ENCODE measurements at places on chromosomes 6 and 20. TPM values are rescaled to one million over a fixed set of nuclear protein-coding genes. Genes with fewer than 3 reads are reported as not detected.

DNA sequence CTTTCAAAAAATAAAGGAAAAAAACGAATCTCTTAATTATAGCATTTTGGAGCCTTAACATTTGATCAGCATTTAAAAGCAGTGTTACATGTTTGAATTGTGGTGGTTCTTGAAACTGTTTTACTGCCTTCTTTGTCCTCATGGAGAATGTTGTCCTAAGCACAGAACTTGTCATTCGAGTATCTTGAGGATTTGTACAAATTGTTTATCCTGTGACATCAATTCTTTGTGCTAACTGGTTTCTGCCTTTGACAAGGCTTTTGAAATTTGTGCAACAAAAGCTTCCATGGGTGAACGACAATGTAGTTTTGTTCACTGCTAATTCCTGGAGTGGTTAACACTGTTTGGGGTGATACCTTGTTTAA, 130.8 kb downstream of the SCAF8 start:
- no peak overlapping the region for H3K4me3 ChIP-seq
- no peaks in the 10 kb centered on the region for H3K27me3 ChIP-seq
- no peak overlapping the region for H3K27ac ChIP-seq
- no peaks in the 10 kb centered on the region for H3K4me1 ChIP-seq
- H3K36me3 ChIP-seq: no peaks in the 10 kb centered on the region

- H3K36me3 ChIP-seq: no peaks in the 10 kb centered on the region
- H3K4me3 ChIP-seq: no peak overlapping the region
- no peaks in the 10 kb centered on the region for H3K27me3 ChIP-seq
- peaks cover 2% of the 10 kb centered on the region for H3K4me1 ChIP-seq
Measured at GRCh38 chr6:121485359-121485811, 49.9 kb downstream of the GJA1 start.

DNA sequence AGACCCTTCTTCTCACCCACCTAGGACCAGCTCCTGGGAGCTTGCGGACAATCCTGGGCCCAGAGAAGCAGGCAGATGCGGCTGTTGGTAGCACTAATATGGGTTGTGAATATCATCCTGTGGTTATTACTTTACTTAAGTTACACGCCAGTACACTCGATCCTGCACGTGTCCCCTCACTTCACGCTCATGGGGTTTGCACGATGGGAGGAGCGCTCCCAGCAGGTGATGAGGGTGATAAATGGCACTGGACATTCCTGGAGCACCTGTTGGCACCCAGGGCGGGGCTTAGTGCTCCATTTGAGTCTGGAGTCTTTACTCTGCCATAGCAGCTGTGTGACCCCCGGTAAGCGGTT, 335.1 kb downstream of the PREX1 start:
- H3K27me3 ChIP-seq: no peaks in the 10 kb centered on the region
- H3K4me3 ChIP-seq: no peak overlapping the region
- DNase-seq: no peak
- H3K36me3 ChIP-seq: no peaks in the 10 kb centered on the region
- no peaks in the 10 kb centered on the region for H3K4me1 ChIP-seq
- H3K27ac ChIP-seq: no peak overlapping the region

The GSTA5 gene
- not detected for total RNA-seq
